Activated T-helper 1 cell treated with anti-CD3 and anti-CD28 coated beads, Interleukin-2, amount 50 U/mL, for 16 hours (primary cell): ENCODE measurements at places on chromosomes 5 and 9.

- no peak for DNase-seq
These were observed 54.0 kb upstream of the STXBP1 start for GRCh38 chr9:127557998-127558546.

GRCh38 chr5:81335946-81336345, 34.6 kb downstream of the ZCCHC9 start:
- no peak for DNase-seq

GRCh38 chr5:73280386-73280785, 107.4 kb downstream of the TMEM174 start:
- DNase-seq, result no peak

GRCh38 chr5:95858661-95859595, 36.4 kb upstream of the GLRX start:
- DNase-seq, result peak; percentile 85

- DNase-seq, result no peak
These were observed 10.5 kb upstream of the TRIM36 start for GRCh38 chr5:115180165-115180709.

DNA sequence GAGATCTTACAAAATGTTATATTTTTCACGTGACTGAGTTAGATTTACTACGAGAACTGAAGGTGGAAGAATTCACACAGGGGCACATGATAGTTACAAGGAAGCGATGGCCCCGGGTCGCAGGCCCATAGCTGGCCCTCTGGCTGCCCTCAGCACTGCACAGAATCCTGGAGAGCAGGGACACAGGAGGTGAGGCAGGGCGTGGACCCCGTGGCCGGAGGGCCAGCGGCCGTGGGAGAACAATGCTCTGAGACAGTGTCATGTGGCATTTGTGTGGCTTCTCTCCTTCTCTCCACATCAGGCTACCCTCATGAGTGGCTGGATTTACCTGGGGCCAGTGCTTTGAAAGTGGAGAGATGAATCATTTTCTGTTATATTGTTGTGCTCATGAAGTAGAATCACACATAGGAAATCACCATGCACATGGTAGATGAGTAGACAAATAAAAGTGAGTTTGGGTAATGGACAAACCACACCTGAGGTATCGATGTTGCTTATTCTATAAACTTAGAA, 89.5 kb downstream of the ICE1 start:
- DNase-seq, result no peak

GRCh38 chr5:181120306-181120705, 10.7 kb downstream of the OR2V1 start:
- no peak for DNase-seq
